ENCODE measurements at places on chromosomes 7 and 10.

DNA sequence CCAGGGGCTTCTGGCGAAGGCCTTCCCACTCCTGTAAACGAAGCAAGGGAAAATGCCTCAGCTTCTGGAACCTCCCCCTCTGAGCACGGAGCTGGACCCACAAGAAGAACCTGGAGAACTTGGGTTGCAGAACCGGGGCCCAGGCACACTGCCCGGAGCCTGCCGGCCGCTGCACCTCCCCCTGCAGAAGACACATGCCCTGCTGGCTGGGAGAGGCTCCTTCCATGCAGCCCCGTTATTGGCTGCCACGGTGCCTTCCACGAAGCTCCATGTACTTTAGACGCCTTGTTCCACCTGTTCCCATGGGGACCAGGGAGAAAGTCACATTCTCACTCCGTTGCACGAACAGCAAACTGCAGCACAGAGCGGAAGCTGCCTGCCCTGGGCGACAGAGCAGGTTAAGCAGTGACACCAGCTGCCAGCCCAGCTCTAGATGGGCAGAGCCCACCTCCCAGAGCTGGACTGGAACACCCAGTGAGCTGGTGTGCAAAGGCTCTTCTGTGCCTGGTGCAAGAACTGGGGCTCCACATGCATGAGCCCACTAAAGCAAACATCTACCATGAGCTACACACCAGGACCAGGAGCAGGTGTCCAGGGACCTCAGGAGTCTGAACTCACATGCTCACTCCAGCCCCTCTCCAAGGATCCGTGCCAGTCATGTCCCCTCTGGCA lies 70.1 kb downstream of the TNS3 start:
- no peak for DNase-seq

GRCh38 chr7:18821554-18821953 lies 295.9 kb downstream of the TWIST1 start:
- no peak for DNase-seq

DNA sequence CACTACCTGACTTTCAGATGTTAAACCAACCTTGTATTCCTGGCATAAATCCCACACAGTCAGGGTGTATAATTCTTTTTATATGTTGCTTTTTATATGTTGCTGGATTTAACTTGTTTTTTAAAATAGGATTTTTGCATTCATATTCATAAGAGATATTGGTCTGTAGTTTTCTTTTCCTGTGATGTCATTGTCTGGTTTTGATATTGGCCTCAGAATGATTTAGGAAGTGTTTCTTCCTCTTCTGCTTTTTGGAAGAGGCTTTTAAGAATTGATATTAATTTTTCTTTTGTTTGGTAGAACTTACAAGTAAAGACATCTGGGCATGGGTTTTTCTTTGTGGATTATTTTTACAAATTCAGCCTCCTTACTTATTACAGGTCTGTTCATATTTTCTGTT lies 93.1 kb downstream of the CARD11 start:
- DNase-seq: no peak

GRCh38 chr7:104136561-104136960 lies 71.3 kb downstream of the ORC5 start:
- no peak for DNase-seq

DNA sequence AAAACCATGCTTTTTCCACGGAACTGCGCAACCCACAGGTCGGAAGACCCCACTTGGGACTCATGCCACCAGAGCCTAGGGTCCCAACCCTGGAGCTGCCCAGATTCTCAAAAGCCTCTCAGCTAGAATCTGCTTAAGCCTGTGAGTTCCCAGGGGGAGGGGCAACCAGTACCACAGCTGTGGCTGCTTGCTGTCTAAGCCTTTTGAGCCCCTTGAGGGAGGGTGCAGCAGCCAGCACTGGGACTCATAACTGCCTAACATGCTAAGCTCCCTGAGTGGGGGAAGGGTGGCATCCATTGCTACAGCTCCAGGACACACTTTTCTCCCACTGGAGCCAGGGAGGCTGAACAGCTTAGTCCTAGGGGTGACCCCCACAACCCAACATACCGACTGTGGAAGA lies 485.6 kb upstream of the GRM3 start:
- no peak for DNase-seq

GRCh38 chr7:140485500-140486265 lies 6.4 kb upstream of the MKRN1 start:
- no peak for DNase-seq
